Left ventricle myocardium superior (tissue), 1 donor: ENCODE measurements at places on chromosomes 13 and 19. TPM values are rescaled to one million over a fixed set of nuclear protein-coding genes. Genes with fewer than 3 reads are reported as not detected.

Gene IRGC
- not detected for total RNA-seq

- DNase-seq = no peak
These were observed 58.4 kb downstream of the OXGR1 start for GRCh38 chr13:96935901-96936300.

GRCh38 chr13:90055121-90055520 is 1292.4 kb upstream of the MIR17HG start:
- no peak for DNase-seq

GRCh38 chr19:3644351-3645066 is 17.9 kb upstream of the CACTIN start:
- peak; percentile 58 for DNase-seq

DNA sequence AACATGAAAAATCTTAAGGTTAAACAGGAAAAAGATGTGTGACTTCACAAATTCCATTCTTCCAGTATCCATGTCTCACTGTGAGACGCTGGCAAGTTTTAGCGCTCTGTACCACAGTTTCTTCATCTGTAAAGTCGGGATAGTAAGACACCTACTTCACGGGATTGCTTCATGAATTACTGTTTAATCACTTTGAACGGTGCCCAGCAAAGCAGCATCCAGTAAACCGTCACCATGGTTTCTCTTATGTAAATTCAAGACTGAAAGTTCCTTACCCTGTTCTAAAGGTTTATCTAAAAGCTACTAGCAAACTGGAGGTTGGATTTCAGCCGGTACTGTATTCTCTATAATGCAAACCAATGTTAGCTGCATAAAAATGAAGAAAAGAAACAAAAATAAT is 53.5 kb downstream of the KATNAL1 start:
- no peak for DNase-seq

DNA sequence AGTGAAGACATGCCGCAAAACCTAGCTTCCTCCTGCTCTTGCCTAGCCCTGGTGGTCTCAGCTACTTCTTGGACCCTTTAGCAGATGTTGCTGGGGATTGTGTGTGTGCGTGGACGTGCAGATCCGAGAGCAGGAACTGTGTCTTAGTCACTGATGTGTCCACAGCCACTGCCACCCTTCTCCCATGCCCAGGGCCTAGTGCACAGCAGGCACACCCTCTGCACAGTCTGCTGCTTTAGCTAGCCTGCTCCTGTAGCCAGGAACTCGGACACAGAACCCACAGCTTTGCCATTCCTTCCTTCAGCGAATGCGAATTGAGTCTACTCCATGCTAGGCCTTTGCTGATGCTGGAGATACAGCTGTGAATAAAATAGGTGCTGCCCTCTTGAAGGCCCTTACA is 2.3 kb downstream of the CLPTM1 start:
- no peak for DNase-seq

DNA sequence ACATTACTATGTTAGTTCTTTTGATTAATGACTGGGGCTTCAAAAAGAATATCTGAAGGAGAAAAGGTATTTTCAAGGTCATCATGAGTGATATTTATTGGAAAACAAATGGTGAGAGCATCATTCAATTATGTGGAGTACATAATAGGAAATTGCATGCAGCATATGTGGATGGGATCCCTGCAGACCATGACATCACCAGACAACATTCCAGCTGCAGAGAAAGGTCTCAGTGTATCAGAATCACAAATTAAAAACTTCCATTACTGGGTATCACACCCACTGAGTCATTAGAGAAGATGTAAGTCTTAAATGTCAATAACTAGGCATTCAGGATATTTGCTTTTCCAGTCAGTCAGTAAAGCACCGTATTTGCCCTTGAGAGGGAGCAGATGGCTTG is 574.4 kb upstream of the SLC10A2 start:
- DNase-seq = no peak

DNA sequence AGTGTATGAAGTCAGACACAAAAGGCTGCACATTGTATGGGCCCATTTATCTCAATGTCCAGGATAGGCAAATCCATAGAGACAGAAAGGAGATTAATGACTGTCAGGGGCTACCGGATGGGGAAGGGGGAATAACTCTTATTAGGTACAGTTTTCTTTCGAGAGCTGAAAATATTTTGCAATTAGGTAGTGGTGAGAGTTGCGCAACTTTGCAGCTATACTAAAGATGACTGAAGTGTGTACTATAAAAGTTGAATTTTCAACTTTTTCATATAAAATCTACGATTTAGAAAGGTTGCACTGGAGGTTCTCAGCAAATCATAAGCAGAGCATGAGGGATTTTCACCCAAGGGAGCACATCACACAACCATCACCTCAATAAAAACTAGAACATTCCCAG is 16.1 kb upstream of the SLC15A1 start:
- DNase-seq = no peak

Gene PSG6
- not detected for total RNA-seq

- DNase-seq = no peak
These were observed 42.9 kb downstream of the CAB39L start for GRCh38 chr13:49400755-49401659.

GRCh38 chr13:52405767-52406494 is at the start of gene THSD1:
Gene THSD1, minus strand, starts transcription at chr13:52406172. Its CDS starts 3,572 bp downstream, at chr13:52402600.
- DNase-seq = peak; percentile 88

DNA sequence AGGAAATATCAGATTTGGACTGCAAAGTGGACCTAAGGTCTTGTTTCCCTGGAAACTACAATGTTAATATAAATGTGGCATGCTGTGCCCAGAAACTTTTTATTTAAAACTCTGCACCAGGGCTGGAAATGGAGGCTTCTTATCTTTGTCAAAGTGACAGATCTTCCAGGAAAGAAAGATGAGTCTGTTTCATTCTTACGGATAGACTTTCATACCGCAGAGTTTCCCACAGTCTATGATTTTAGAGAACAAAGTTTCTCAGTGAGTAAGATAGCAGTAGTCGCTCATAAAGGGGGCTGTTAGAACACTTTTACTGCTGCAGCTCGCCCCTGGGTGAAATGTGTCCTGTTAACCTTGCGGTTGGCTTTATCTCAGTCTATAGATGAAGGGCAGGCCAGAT is 6.7 kb downstream of the CLEC11A start:
- no peak for DNase-seq

- DNase-seq = no peak
These were observed 1.3 kb downstream of the CCDC159 start for GRCh38 chr19:11347546-11348039.

- DNase-seq = peak; percentile 66
These were observed 335 bp upstream of the SOX1 start for GRCh38 chr13:112066624-112067004.

DNA sequence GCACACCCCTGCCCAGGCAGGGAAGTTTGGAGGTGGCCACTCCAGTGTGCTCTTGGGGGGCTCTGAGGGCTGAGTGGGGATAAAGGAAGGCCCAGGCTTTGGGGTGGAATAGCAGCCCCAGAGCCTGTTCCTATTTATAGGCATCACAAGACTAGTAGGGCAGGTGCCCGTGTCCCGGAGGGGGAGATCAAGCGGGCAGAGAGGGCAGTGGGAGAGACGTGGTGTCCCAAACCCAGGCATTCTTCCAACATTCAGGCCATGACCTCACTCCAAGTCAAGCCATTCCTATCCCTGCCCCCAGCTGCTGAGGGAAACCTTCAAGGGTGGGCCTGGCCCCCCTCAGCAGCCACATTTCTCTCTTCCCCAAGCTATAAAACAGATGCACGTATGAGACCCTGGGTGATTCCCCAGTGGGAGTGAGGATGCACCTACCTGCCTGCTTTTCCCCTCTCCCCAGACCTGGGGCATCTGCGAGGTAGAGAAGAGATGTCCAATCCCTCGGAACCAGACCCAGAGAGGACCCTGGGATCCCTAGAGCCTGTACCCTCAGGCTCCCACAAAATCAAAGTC is 3.9 kb downstream of the WIZ start:
- peak; percentile 82 for DNase-seq

GRCh38 chr13:38398711-38399493 is 49.3 kb downstream of the UFM1 start:
- DNase-seq = no peak

Gene GJB2
- total RNA-seq = 0.42 TPM

DNA sequence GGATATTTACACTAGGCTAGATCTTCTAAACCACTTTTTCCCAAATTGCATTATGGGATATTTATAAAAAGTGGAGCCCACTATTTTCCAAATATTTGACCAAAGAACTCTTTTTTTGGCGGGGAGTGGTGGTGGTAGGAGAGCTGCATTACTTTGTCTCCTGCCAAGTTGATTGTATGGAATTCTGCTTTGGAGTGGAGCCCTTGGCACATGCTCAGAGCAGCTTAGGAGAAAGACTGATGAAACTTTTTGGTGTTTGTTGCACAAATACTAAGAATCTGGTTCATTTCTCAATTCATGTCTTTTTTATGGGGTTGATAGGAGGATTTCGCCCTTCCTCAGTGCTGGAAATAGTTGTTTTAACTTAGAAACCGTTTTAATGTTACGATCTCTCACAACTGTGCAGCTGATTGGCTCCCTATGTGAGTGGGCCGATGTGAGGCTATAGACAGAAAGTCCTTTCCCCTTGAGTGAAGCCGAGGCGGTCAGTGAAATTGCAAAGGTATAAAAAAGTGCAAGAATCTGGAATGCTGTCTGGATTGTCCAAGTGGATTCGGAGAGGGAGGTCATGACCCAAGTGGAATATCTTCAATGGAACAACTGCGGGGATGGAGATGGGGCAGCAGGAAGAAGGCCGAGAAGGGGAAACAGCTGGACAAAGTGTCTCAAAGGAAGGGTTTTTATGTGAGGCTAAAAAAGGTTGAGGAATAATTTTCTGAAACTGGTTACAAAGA is 415.9 kb downstream of the FGF9 start:
- DNase-seq = no peak

DNA sequence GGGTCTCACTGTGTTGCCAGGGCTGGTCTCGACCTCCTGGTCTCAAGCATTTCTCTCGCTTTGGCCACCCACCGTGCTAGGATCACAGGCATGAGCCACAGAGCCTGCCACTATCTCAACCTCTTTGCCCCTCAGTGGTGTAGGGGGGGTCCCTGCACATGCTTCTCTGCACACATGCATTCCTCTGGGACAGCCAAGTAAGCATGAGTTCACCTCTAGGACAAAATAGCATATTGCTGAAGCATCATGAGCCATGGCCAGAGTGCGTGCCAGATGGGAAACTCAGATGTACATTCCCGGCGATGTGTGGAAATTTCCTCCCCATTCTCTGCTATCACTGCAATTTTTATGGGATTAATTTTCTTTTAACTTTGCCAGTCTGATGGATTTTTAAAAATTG is 23.1 kb downstream of the CHAF1A start:
- no peak for DNase-seq

Gene DBP
- total RNA-seq = 22.8 TPM

GRCh38 chr19:28705008-28705407 is 507.9 kb downstream of the UQCRFS1 start:
- DNase-seq = no peak

DNA sequence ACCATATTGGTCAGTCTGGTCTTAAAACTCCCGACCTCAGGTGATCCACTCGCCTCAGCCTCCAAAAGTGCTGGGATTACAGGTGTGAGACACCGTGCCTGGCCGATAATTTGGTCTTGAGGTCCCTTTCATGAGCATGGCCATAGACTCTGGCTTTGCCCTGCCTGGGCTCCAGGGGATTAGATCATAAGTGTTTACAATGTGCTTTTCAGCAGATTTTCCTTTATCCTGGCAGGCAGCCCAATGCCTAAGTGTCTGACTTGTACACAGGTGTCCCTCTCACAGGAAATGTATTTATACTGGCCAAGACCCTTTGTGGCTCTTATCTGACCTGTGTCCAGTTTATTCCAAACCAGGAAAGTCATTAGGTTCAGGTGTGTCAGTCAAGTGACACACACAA is 15.9 kb downstream of the BCAM start:
- no peak for DNase-seq

Gene C19orf73
- 1.2 TPM for total RNA-seq

DNA sequence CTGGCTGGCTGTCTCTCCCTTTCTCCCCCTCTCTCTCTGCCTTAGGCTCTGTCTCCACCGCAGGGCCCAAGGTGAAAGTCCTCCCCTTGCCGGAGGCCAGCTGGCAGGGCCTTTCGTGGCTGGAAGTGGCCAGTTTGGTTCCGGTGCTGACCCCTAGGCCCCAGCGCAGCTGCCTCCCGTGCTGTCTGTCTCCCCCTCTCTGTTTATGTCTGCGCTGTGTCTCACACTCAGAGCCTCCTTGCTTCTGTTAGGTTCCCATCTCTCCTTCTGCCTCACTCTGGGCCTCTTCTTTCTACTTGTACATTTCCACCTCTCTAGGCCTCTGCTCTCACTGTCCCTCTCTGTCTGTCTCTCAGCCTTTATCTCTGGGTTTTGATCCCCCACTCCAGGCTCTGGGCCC is 13.1 kb downstream of the CCDC97 start:
- DNase-seq = peak; percentile 62

- DNase-seq = no peak
These were observed at the start of gene RAX2 for GRCh38 chr19:3771906-3772455. Gene RAX2, minus strand, starts transcription at chr19:3772228. Its CDS starts 486 bp downstream, at chr19:3771742.

DNA sequence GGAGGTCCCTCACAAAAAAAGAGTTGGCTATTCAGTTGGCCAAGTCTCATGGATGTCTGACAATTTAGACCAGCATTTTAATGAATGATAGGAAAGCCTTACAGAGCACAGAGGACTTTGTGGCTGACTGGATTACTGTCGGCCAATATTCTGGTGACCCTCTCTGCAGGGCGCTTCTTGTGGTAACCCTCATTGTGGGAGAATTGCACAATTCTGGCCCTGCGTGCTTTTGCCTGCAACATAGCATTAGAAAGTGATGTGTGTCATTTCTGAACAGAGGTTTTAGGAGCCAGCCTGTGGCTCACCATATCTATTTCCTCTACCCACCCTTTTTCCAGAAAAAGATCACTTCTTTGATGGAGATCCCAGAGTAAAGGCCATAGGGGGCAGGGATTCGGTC is 71.4 kb downstream of the EFNB2 start:
- no peak for DNase-seq

Gene DPP9
- total RNA-seq = 53.9 TPM

Gene USHBP1
- 9.3 TPM for total RNA-seq

DNA sequence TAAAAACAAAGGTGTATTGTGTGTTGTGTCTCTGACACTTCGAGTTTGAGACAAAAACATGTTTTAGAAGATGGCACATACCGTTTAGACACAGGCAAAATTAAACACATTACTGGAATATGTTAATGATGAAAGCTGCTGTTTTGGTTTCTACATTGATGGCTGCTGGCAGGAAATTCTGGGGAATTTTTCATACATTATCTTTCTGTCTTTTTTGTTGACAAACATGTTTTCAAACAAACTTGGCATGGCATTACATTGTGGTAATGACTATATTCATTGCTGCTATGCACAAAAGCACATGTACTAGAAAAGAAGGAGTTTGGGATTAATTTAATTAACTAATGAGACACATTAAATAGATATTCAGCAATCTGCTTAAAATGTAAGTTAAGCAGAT is 1187.6 kb downstream of the OLFM4 start:
- DNase-seq = no peak

Gene ADM5
- 0.87 TPM for total RNA-seq

Gene SPRED3
- 0.10 TPM for total RNA-seq

GRCh38 chr13:78133511-78133910 is 214.9 kb upstream of the EDNRB start:
- no peak for DNase-seq
